ENCODE measurements at places on chromosomes 1 and 21.

- DNase-seq, result no peak
Measured at GRCh38 chr1:168159251-168159650, 19.5 kb upstream of the TIPRL start.

- no peak for DNase-seq
Measured at GRCh38 chr1:214830941-214831340, 227.9 kb downstream of the CENPF start.

- DNase-seq, result no peak
Measured at GRCh38 chr1:62908168-62908695, 124.3 kb downstream of the ATG4C start.

DNA sequence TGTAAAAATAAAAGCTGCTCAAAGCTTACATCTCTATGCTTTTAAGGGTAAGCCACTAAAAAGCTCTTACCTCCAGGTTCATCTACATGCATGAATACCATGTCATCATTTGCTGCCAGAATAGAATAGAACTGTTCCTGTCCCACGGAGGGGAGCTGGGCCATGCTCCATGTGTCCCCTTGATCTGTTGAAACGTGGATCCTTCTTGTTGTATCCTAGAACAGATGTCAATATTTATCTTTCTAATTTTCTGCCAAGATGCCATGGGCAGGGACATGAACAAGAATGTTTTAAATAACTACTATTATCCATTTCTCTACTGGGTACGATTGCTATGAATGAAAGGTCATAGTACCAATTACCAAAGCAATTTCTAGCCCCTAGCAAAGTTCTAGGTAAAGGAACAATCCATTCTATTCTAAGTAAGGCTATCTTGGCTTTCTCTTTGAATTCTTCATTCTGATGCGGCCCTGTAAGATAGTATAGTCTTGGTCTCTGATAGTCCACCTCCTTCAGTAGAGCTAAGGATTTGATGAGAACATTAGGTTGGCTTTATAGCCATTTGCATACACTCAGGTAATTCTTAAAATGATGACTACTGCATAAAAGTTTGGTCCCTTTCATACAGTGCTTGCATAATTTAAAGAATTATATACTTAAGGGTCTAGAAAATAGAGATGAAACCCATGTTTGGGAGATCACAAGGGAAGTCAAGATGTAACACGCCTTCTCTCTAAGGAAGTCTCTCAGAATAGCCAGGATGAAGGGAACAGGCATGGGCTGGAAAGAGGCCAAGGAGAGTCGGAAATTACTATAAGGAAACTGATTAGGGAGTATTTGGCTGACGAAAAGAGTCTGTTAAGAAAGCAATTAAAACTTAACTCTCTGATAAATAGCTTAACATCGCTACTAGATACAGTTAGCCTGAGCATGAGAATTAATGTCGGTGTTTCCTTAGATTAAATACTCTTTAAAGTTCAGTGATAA, 35.4 kb upstream of the MYBPHL start:
- no peak for DNase-seq

GRCh38 chr21:34548781-34549376, 36.9 kb upstream of the KCNE1 start:
- no peak for DNase-seq

DNA sequence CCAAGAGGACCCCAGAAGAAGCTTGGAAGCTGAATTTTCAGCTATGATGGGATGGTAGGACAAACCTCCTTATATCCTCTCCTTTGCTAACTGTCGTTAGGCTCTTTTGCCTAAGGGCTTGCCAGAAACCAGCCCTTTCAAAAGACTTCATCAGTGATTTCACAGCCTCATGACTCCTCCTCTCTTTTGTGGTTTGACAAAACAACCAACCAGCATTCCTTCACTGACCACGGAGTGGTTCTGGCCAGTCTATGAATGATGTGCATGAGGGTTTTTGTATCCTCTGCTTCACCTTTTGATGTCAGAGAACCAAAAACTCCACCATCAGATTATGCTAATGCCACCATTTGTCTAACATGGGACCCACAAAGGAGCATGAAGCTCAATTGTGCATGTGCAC, 116.9 kb upstream of the COA6 start:
- no peak for DNase-seq
